ENCODE measurements at places on chromosomes 2 and 18.

DNA sequence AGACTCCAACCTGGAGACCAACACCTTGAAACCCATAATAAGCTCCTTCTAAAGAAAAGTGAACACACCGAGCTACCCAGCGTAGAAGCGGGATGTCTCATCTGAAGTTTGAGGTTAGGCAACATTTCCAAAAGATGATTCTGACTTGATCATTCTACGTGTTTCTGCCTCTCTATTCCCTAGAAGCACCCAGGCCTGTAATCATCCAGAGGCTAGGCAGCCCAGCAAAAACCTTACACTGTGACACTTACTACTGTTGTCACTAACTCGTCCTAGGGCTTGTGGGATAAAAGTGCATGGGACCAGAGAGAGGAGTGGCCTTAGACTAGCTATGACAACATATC is 1.4 kb downstream of the ZBTB14 start:
- DNase-seq = no peak

GRCh38 chr2:98643496-98644100 is 35.2 kb downstream of the UNC50 start:
- no peak for DNase-seq

DNA sequence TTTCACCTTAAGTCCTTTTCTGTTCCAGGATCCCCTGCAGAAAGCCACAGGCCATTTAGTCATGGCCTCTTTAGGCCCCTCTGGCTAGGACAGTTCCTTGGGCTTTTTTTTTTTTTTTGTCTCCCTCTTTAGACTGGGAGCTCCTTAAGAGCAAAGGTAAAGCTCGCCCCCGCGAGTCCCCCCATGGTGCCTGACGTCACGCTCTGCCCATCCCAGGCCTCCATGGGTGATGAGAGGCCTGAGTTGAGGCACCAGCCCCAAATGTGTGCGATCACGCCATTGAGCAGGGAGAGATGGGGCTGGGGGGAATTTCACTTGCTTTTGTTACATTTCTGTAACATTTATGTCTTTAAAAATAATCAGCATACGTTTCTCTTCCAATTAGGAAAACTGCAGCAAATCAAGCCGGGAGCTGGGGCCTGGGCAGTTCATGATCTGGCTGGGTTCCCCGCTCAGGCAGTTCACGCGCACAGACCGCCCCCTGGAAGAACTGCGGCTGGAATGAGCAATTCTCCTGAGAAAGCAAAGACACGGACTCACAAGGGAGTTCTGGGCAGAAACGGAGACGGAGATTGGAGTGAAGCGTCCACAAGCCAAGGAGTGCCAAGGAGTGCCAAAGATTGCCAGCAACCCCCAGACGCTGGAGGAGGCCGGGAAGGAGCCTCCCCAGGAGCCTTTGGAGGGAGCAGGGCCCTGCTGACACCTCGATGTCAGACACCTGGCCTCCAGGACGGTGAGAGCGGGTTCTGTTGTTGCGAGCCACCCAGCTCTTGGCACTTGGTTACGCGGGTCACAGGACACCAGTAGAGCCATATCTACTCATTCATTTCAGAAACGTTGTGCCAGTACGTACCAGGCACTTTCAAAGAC is 108.4 kb upstream of the ODC1 start:
- DNase-seq = no peak

- DNase-seq = no peak
Measured at GRCh38 chr2:28869494-28870145, 489 bp downstream of the TRMT61B start.

GRCh38 chr2:237473878-237474441 is 13.1 kb upstream of the MLPH start:
- no peak for DNase-seq

DNA sequence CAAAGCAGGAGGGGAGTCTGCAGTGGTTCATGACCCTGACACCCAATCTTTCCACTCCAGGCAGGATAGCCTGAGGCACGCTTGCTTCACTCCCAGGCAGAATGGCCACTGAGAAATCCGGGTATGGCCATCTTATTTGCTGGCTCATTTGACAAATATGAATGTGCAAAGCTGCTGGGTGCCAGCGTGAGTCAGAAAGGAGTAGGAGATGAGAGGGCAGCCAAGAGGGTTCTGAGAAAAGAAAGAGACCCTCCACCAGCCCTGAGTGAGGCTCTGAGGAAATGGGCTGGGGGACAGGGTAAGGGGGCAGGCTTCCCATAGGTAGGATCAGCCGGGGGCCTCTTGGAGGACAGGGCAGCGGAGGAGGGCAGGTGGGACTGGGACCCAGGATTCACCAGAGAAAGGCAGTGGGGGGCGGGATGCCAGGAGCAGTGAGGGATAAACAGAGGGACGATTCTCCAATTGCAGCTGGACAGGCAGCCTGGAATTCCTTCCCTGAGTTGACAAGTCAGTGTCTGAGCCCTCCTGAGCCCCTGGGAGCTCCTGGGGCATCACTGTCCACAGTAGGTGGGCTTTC is 15.2 kb downstream of the RAMP1 start:
- DNase-seq = no peak

DNA sequence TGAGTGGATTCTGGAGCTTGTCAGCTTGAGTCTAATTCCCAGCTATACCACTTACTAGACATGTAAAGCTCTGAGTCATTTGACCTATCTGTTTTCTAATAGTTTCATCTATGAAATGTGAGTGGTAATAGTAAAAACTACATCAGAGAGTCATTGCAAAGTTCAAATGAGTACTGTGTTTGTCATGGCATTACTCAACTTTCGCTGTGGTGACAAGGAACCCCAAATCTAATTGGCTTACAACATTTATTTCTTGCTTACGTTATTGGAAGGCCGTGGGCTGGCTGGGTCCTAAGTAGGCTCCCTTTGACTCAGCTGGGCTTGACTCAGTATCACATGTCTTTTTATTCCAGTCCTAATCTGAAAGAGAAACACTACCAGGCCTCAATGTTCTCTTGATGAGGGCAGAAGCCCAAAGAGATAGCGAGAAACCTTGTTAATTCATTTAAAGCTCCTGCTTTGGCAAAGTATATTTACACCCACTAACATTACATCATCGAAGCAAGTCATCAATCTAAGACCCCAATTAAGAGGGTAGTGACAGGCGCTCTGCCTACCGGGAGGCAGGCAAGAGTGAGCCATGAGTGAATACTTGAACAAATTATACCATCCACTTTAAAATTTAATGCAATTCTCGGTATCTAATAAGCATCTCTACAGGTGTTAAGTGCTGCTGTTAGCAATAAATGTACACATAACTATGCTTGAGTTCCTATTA is 431.8 kb upstream of the SPHKAP start:
- DNase-seq = no peak

DNA sequence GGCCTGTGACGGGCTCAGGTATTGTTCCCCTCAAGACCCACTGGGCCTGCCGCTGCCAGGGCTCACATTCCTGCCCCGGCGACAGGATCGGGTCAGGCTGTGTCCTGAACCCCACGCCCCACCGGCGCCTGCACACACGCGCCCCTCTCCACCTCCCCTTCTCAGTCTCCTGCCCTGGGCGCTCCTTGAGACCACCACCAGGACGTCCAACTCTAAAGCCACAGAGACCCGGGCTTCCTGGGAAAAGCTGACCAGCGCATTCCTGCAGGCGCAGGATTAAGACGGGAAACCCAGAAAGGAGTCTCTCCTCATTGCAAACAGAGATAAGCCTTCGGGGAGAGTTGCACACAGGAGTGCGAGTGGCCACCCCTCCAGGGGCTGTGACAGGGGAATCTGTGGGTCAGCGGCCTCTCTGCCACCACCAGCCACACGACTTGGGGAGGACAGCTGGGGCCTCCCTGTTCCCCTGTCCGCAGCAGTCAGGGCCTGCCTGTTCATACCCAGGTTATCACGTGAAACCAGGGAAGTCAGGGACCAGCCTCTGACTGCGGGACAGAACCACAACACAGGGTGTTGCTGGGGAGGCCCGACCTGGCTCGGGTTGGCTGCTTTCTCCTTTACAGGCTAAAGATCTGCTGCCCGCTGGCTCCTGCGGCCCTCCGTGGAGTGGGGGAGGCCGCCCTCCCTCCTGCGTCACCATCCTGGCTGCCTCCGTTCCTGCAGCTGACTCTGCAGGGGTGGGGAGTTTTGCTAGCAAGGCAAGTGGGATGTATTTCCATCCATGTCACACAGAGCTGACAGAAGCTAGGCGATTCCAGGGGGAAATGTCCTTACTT is 88.8 kb downstream of the ZCCHC2 start:
- DNase-seq = no peak

GRCh38 chr2:57479981-57480380 is 566.6 kb upstream of the VRK2 start:
- no peak for DNase-seq

DNA sequence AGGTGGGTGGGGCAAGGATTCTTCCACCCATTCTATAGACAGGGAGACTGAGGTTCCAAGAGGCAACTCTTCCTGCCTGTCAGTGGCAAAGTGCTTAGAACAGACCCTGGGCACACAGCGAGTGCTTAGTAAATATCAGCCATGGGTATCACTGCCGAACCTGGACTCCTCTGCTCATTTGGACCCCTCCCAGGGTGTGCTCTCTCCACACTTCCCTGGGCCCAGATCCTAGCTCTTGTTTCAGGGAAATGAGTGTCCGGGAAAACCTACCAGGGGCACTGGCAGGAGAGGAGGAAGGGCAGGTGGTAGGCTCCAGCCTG is 136.3 kb downstream of the CYP26B1 start:
- DNase-seq = no peak

All from stimulated activated CD4-positive, alpha-beta T cell treated with anti-CD3 and anti-CD28 coated beads, Interleukin-1b, Interleukin-23, amount 100 ng/mL, for 1 hour (primary cell).